ENCODE measurements at places on chromosomes 3 and 15.
A peak's percentile ranks its signal among the peaks of the same experiment; 100 is the strongest.

- no peak for DNase-seq
Measured at GRCh38 chr3:112466020-112466419, 33.3 kb downstream of the BTLA start.

DNA sequence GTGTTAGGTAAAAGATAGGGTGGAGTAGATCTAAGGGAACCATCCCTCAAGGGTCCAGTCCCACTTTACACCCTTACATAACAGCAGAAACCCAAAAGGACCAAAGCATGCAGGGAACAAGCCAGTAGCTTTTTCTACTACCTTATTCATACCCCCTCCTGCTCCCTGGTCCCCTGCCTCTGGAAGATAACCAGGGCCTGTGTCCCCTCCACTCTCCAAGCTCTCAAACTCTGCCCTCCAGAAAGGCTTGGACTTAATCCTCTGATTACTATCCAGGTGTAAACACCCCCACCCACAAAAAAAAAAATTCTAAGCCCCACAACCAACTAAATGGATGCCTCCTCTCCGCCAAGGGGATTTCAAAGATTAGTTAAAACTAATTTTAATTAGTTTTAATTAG lies 33.9 kb upstream of the STRIT1 start:
- DNase-seq = no peak

GRCh38 chr15:97947465-97948260 lies 12.8 kb upstream of the ARRDC4 start:
- DNase-seq = no peak

GRCh38 chr3:127637546-127637945 lies 8.6 kb downstream of the PODXL2 start:
- DNase-seq = peak; percentile 55

DNA sequence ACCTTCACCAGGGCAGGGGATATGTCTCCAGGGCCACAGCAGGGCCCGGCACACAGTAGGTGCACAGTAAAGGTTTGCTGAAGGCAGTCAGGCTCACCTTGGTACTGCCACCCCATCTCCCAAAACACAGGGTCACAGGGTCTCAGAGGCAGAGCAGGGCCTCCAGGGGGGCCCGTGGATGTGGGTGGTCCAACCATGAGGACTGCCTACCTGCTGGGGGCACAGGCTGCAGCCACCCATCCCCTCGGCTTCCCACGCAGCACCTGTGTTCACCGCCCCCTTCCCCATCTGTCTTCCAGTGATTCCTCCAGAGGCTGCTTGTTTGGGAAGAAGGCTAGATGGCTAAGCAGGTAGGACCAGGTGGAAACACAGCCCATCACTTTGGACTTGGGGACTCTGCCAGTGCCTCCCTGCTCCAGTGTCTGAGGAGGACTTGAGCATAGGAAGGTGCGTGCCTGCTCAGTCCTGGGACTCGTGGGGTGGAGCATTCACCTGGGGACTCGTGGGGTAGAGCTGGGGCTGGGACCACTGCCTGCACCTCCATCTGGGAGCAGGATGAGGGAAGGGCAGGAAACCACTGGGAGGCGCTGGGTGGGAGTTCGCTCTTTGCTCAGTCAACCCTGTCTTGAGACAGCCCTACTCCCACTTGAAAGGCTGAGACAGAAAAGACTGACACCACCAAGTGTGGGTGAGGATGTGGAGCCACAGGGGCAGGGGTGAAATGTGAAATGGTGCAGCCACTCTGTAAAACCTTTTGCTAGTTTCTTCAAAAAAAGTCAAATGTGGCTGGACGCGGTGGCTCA lies 18.8 kb upstream of the PLXND1 start:
- no peak for DNase-seq

- DNase-seq = no peak
Measured at GRCh38 chr3:114299421-114299820, 5.6 kb downstream of the TIGIT start.

GRCh38 chr15:42385980-42386700 lies 26.8 kb downstream of the CAPN3 start:
- no peak for DNase-seq

DNA sequence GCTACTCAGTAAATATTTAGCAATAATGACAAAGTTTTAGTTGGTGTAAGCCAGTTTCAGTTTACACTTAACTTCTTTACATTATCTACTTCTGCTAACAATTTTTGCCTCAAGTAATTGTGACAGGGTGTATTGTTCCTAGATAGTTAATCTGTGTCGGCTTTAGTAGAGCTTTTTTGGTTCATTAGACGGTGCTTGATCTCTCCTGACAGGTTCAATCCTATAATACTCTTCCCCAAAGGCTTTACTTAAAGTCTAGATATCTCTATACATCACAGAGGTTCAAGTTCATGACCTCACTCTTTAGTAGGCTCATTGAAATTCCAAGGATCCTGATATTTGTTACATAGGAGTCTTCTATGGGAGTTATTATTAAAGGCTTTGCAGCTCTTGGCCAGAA lies 365.6 kb upstream of the DPPA4 start:
- DNase-seq = no peak

DNA sequence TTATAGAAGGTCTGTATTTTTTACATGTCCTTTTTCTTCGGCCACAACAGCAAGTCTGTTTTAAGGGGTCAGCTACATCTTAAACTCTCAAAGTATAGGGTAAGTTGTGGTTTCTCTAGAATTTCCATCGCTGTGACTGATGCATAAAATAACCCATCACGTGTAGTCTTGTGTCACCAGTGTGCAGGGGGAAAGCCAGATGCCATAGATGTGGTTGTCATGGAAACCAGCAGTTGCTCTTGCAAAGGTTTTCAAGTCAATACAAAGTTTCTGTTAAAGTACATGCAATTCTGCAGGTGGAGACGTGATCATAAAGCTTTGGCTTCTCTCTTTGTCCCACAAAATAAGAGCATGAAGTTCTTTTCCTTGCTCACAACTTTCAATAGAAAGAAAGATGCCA lies 210.3 kb upstream of the ONECUT1 start:
- DNase-seq = no peak

DNA sequence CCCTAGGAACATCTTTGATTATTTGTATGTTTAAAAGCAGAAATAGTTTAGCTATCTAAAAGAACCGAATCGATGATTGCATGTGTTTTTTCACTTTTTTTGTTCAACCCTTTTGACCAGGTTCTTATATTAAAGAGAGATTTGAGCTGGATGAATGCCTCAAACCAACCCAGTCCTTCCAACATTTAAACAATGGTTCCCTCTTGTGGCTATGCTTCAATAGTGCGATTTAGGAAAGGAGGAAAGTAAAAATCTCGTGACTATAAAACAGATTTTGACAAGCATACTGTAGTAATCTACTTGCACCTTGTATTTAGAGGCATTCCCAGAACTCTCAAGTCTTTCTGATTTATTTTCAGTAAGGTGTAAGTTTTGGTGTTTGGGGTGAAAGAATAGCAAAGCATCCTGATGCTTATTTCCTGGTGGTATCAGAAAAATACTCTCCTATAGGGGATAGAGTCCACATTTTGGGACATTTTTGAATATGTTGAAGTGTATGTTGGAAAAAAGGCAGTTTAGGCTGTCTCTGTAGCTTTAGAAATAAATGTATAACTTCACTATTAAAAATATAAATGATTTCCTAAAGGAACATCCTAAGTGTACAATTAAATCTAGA lies 159.6 kb upstream of the KCNH8 start:
- DNase-seq = no peak

DNA sequence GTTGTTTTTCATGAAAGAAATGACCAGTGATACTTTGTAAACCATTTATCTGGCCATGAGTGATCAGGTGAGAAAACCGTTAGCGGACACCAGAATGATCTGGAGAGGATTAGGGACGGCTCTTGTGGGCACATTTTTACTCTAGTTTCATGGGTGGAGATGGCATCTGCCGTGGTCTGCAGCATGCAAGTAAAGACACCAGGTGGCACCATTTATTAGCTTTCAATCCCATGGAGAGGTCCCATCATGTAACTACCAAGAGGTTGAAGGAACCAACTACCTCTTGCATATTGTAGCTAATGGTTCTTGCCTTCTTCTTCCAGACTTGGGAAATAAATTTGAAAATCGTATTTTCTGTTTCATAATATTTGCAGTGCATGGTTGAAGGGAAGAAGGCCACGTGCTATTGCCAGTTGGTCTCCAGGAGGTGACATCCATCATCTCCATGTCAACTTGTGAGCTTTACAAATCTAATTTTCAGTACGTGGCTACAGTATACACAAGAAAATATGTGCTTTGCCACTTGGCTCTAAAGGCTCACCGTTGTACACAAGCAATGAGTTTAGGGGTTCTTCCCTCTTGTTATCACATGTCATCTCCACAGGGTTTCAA lies 1.5 kb upstream of the MAPKBP1 start:
- DNase-seq = peak; percentile 55

GRCh38 chr3:128311441-128311844 lies 155.2 kb downstream of the DNAJB8 start:
- DNase-seq = no peak

- no peak for DNase-seq
Measured at GRCh38 chr3:192887047-192887446, 30.6 kb downstream of the MB21D2 start.

DNA sequence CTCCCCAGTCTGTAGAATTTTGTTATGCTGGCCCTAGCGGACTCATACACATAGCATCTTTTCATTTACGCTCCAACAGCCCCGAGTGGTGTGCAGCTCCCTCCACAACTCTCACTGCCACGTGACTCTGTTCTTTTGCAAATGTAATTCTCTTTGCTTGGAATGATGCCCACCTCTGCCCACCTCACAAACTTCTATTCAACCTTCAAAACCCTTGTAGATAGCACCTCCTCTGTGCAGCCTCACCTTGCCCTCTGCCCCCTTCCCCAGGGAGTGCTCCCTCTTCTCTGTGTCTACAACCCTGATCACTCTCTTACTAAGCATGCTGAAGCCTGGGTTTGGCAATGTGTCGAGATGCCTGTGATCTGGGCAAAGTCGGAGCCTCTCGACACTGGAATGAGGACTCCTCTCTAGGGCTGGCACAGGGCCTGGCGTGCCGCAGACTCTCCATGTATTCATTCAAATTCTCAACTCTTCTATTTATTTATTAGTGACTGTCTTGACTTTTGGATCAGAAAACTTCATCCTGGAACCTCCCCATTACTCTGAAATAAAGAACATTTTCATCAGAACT lies 73.5 kb downstream of the MGLL start:
- DNase-seq = no peak

- DNase-seq = no peak
Measured at GRCh38 chr3:59753808-59754450, 704.1 kb upstream of the CFAP20DC start.

GRCh38 chr15:87349181-87349580 lies 907.4 kb downstream of the NTRK3 start:
- DNase-seq = no peak

DNA sequence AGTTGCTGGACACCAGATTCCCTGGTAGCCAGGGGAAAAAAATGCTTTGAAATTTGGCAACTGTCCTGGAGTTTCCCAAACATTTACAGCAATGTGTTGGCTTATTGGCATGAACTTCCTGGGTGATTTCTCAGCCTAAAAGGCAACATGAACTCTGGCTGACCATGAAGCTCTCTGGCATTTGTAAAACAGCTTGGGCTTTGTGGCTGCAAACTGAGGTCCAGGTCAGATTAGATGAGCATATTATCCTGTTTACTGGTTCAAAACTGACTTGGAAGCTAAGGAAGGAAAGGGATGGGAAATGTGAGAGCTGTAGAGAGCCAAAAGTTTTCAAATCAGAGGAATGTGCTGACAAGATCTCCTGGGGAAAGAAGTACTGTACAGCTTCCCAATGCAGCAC lies 139.0 kb downstream of the P3H2 start:
- DNase-seq = no peak

DNA sequence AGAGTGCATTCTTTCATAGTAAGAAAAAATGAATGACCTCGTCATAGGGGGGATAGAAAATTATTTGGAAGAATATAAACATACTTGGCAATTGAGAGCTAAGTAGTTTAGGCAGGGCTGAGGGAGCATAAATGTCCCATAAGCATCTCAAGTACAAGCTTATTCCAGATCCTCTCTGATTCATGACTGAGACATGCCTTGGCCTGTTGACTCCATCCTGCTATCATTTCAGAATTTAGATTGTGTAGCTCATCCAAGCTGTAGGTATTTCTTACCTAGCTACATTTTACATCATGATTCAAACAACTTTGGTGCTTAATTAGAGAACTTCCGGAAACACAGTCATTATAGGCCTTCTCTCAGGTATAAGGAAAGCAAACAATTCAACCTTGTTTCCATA lies 12.3 kb downstream of the POGLUT1 start:
- DNase-seq = no peak

- no peak for DNase-seq
Measured at GRCh38 chr3:331881-332280, 135.3 kb downstream of the CHL1 start.

DNA sequence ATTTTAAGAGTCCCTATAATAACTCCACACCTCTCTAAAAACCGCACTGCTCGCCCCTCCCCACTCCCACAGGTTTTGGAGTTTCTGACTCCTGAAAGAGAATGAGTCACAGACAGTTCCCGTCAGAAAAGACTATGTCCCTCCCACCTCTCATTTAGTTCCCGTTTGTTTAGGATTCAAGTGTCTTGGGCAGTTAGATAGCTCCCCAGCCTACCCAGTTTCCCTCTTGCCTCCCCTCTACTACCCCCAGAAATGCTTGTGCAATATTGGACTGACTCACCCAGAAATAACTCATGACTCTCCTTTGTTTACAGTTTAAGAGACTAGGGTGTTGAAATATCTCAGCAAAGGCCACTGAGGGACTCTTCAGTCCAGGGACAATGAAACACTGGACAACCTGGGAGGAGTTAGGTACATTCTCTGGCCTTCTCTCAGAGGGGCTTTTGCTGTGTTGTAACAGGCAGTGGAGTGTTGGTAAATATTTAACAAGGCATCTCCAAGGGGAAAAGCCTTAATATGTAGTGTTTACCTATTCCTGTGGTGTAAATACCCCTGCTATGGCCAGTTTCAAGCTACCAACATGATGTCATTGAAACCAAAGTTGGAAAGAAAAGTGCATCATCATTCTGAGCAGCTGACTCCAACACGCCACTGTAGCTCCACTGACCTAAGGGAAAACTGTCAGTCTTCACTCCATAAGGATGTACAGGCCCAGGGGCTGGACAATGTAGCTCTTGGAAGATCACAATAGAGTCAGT lies 96.1 kb upstream of the CHD2 start:
- no peak for DNase-seq

- no peak for DNase-seq
Measured at GRCh38 chr15:36737430-36737891, 158.0 kb downstream of the CDIN1 start.

DNA sequence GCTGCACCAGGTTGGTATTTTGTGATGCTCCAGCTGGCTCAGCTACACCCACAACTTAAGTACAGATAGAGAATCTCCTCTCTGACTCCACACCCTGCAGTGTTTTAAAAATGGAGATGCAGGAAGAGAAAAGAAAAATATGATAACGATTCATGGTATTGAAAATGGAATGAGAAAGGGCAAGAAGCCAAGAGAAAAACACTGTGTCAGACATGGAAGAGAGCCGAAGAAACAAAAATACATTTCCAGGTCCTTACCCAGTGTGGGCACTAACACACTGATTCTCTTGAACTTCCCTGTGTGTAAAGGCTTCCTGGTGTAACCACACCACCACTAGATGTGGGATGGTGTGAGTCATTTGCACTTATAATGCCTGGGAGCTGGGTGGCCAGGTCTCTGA lies 93.1 kb downstream of the GMPS start:
- DNase-seq = no peak

Data from CD4-positive, alpha-beta T cell (primary cell).